ENCODE measurements at places on chromosomes 6 and 20.

DNA sequence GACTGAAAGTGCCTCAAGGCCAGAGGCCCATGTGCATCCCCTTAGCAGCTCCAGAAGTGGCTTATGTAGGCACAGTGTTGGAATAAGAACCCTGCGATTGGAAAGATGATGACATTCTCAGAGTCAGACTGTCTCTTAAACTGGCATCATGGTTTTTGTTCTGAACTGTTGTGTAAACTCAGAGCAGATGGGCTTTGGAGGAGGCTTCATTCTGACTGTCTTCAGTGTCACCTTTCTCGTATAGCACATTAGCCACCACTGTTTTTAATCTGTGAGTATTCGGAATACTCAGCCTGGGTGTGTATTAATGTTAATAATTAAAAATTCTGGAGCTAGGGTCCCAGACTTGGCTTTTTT lies 140.9 kb downstream of the JARID2 start:
- DNase-seq: no peak

DNA sequence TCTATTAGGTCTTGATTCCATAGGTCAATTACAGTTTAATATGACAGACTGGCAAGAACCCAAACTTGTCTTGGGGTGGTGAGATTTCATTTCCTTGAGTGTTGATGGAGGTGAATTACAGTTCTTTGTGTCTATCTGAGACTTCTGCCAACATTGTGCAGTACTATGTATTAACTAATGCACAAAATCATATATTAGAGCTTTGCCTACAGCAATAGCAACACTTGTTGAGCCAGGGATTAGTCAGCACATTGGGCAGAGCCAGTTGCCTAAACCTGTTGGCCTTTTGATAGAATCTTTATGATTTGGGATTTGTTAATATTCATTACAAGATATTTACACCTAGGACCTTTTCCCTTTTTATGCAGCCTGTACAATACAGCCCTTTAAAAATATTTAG lies 135.3 kb upstream of the CENPW start:
- no peak for DNase-seq

DNA sequence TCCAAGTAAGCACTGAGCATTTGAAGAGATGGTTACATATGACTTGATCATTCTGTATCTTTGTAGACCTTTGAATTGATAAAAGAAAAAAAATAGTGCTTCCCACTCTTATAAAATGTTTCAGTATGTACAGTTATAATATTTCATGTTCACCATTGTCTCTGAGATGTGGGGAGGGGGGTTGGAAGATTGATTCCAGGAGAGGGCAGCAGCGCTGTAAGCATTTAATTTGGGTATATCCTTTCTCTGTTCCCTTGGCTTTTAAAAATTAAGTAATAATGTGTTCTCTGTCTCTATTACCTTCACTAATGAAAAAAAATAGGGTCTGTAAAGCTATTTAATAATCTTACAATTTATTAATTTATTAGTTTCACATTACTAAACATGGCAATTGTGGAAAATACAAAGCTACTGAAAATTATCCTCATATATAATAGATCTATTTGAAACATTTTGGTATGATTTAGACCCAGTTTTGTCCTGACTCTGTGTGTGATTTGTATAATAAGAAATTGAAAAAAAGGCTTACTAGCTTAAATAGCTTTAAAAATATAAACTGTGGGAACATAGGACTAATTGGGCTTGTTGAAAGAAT lies 341.2 kb downstream of the CDKAL1 start:
- DNase-seq: no peak

- no peak for DNase-seq
Measured at GRCh38 chr6:5950361-5950785, 56.4 kb downstream of the NRN1 start.

All from occipital lobe (tissue), 3 donors.